IPS DF 6.9 (cell line): ENCODE measurements at places on chromosomes 13 and 19.

GRCh38 chr19:33259539-33259938, 33.9 kb upstream of the SLC7A10 start:
- DNase-seq = no peak

DNA sequence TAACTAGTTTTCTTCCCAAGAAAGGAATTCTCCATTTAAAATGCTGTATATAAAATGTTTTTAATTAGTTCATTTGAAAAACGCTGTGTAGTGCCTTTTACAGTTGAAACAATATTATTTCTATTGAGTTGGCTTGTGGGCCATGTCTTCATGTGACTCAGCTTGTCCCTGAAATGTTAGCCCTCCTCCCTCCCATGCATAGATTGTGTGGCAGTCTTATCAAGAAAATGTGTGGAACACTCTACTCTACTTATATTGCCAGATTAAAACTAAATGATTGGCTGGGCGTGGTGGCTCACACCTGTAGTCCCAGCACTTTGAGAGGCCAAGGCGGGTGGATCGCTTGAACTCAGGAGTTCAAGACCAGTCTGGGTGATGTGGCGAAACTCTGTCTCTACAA, 33.4 kb downstream of the TFDP1 start:
- no peak for DNase-seq

DNA sequence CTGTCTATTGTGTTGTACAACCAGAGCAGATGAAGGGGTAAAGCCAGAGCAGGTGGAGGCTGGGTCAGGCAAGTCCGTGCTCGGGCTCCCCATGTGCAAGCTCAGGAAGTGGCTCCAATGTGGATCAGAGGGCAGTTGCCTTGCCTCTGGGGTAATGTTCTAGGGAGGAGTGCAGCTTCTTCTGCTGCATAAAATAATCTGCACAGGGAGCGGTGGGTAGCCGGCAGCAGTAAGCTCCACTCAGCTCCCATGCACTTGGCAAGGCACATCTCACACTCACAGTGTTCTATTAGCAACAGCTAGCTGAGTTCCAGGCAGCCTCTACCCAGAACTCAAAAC, 565.3 kb upstream of the SLITRK1 start:
- DNase-seq = no peak

DNA sequence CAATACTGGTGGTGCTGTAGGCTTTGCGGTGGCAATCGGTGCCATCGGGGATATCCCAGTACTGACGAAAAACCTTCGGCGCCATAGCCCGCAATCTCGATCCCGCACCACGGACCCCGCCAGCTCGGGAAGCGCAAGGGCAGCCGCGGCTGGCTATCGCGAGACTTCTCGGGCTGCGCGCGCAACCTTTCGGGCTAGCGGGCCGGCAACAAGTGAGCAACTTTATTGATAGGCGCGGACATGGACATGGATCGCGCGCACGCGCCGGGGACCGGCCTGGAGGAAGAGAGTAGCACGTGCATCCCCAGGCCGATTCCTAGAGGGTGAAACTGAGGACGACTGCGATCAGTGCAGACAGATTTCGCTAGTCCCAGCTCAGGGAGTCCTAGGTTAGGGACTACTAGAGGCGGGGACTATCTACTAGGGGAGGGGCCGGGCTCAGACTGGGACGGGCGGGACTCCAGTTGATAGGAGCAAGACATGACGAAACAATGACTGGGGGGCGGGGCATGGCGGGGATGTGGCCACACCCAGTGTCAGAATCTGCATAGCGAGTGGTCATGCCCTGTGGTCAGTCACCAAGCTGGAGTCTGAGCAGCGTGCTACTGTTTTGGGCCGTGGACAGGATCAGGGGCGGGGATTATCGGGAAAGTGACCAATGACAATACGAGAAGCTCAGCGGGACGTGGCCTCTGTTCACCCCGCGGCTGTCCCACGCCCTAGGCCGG, at the start of gene NDUFA11:
Gene NDUFA11 (minus strand): TSS at position 167 of the 728 bp plus-strand sequence. CDS start 82 bp downstream, at position 85.
- peak; percentile 73 for DNase-seq

DNA sequence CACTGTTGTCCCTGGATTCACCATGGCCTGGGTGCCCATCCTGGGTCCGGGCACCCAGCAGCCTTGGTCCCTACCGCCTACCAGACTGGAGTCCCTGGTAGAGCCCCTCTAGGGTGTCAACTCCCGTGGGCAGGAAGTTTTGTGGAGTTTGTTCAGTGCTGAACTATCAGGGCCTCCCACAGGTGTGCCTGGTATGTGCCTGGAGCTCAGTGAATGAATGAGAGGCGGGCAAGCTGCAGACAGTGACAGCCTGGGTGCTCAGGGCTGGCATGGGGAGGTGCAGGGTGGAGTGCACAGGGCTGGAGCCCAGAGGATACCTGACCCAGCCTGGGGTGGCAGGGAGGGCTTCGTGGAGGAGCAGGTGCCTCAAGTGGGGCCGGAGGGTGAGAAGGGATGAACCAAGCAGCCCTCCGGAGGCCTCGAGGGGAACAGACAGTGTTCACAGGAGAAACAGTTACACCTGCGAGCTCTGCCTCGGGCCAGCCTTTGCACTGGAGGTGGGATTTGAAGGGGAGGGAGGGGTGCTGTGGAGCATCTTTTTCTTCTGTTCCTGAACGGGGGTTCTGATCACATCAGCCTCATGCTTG, 29.6 kb downstream of the PAK4 start:
- no peak for DNase-seq

DNA sequence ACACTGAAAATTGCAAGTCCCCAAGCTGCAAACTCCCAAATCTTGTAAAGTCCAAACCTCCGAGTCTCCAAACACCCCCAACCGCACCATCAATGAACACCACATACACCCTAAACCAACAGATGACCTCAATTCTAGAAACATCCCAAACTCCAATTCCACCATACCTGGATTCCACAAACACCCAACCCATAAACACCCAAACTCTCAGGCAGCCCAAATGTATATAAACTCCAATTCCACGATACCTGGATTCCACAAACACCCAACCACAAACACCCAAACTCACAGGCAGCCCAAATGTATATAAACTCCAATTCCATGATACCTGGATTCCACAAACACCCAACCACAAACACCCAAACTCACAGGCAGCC, 470 bp downstream of the C3 start:
- no peak for DNase-seq

- DNase-seq = no peak
These were observed 83.5 kb downstream of the PCDH9 start for GRCh38 chr13:67146523-67147130.

GRCh38 chr19:13976446-13976845, 24.1 kb downstream of the DCAF15 start:
- DNase-seq = no peak

DNA sequence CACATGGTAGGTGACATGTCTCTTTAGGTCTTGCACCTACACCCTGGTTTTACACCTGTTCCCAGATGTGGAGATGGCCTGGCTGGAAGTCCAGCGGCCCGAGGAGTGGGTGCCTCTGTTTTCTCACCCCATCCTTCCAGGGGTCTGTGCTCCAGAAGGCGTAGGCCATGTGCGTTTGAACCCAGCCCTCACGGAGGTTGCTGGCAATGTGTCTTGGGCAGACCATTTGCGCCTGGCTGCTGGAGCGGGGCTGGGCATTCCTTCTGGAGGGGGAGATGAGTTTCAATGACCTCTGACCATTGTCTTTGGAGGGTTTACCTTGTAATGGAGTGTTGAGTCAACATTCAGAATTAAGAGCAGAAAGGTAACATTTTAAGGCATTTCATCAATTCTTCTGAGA, 54.8 kb upstream of the ZNF536 start:
- DNase-seq = no peak

- no peak for DNase-seq
These were observed 24.1 kb upstream of the CEACAM20 start for GRCh38 chr19:44553478-44554171.

DNA sequence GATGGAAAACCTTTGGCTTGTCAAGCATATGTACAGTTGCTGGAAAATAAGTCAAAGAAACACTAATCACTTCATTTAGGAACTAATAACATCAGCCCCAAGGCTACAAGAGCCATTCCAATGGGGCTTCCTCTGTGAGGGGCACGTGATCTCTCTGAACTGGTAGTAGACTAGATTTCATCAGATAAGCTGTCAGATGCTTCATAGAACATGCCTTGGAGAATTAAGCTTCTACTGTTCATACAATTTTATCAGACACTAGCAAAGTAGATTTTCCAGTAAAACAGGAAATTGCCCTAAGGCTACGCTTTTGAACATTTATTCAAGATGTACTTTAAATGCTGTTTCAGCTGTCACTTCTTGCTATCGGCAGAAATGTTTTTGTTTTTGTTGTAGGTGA, 107.8 kb downstream of the EDNRB start:
- no peak for DNase-seq

DNA sequence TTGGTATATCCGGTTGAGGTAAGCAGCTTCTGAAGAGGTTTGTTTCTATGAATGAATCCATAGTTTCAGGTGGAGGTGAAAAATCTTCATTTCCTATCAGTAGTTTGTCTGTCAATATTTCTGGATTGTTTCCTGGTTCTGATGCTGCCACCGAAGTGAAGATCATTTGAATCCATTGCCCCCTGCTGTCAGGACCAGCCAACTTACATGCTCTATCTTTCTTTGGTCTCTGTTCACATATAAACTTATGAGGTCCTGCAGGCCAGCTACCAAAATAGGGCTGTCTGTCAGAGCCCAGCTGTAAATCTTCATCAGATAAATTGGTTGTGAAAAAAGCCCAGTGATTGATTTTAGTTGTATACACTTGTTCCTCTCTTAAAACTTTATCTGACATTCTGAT, 15.2 kb upstream of the N4BP2L1 start:
- no peak for DNase-seq

- DNase-seq = no peak
These were observed 1.1 kb downstream of the ARL11 start for GRCh38 chr13:49629196-49629938.

GRCh38 chr13:29886446-29886845, 36.0 kb upstream of the UBL3 start:
- DNase-seq = no peak

DNA sequence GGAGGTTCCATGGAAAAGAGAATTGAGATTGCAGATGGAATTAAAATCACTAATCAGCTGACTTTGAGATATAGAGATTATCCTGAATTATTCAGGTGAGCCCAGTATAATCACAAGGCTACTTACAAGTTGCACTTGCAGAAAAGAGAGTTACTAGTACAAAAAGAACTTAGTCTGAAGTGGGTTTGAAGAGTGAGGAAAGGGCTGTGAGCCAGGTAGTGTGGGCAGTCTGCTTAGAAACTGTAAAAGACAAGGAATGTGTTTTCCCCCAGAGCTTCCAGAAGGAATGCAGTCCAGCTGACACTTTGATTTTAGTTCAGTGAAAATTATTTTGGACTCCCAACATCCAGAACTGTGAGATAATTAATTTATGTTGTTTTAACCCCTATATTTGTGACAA, 285.4 kb upstream of the GPC6 start:
- DNase-seq = no peak

- DNase-seq = no peak
These were observed 182.4 kb upstream of the UFM1 start for GRCh38 chr13:38167164-38167822.

DNA sequence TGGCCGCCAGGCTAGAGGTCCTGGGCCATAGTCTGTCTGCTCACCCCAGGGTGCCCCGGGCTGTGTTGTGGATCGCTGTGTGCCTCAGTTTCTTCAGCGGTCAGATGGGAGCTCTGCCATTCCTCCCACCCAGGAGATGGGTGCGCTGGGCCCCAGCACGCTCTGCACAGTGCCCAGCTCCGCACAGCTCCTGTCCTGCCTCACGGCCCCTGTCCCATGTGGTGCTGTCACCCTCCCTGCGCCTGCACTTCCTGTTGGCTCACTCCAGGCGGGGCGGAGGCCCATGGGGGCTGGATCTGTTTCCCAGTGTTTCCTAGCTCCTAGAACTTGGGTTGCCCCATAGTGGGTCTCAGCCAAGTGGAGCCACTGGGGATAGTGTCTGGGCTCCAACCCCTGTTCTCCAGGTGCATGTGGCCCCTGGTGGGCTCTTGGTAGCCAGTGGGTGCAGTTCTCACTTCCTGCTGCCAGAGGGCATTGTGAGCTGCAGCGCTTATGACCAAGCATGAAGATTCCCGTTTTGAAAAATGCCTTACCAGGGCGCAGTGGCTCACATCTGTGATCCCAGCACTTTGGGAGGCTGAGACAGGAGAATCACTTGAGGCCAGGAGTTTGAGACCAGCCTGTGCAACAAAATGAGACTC, 69.8 kb downstream of the KDM4B start:
- no peak for DNase-seq

- no peak for DNase-seq
These were observed 20.5 kb upstream of the TMEM160 start for GRCh38 chr19:47068876-47069406.

GRCh38 chr13:85828094-85828684, 29.0 kb upstream of the SLITRK6 start:
- DNase-seq = no peak

DNA sequence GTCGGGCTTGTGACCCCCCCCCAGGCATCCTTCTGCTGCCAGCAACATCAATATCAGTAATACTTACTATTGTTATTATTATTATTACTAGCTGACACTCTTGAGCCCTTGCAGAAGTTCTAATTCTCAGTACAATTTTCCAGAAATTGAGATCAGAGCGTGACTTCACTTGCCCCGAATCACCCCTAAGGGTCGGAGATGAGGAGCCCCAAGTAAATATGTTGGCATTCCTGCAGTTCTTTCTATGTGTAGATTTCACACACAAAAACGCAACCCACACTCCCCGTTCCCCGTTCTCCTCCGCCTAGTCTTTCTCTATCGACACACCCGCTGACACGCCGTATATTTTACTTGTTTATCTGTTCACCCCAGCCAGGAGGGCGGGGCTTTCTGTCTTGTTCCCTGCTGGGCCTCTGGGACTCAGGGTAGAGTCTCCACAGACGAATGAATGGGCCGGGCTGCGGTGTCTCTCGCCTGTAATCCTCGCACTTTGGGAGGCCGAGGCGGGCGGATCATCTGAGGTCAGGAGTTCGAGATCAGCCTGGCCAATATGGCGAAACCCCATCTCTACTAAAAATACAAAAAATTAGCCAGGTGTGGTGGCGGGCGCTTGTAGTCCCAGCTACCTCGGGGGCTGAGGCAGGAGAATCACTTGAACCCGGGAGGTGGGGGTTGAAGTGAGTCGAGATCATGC, 14.7 kb downstream of the TLE5 start:
- DNase-seq = no peak

GRCh38 chr13:20051366-20051765, 92.8 kb downstream of the ZMYM2 start:
- DNase-seq = no peak

- no peak for DNase-seq
These were observed 1.7 kb upstream of the NUMBL start for GRCh38 chr19:40692212-40692551.

DNA sequence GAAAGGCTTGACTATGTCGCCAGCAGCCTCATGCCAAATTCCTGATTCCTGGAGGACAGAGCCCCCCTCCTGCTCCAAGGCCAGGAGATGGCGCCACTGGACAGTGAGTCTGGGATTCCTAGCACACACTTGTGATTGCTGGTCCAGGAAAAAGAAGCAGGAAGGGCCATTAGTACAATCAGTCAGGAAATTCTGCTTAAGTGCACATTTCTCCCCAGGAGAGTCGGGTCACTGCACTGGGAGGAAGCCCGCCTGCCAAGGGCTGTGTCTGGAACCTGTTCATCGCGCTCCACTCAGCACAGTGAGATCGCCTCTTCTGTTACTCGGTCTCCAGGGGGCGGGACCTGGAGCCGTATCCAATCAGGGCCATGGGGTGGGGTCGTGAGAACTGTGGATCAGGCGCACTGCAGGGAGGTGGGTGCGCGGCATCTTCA, 65.1 kb downstream of the ZNF823 start:
- peak; percentile 63 for DNase-seq
